Activated T-cell treated with anti-CD3 and anti-CD28 coated beads for 24 hours (primary cell): ENCODE measurements at places on chromosomes 12 and 14.

GRCh38 chr14:54724676-54725325, 157.9 kb downstream of the SAMD4A start:
- DNase-seq = no peak

DNA sequence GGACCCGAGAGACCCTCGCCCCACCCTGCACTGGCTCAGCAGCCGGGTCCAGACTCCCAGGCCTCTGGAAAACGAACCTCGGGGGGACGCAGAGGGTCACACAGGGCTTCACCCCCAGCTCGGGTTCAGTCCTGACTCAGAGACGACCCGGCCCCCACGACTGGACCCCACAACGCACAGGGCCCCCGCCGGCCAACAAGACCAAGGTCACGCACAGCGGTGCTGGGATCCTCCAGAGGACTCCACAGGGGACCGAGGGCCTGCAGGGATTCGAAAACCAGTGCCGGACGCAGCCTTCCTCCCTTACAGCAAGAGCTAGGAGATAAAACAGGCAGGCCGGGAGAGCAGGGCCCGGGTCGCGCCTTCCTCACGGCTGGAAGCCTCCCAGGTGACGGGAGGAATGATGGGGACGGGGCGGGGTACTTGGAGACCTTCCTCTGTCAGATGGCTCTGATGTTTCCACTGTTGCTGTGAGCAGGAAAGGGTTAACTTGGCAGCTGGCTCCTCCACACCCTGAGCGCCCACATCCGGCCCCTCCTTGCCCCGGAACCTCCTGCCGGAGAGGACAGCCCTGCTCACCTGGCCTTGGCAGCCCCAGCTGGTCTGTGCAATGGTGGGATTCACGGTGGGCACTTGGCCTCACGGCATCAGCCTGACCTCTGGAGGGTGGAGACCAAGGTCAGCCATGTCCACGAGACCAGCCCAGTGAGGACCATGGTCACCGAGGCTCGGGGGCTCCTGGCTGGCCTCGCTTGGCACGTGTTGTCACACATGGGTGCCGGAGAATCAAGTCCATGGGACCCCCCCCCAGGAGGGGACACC, 46.2 kb downstream of the GALNT9 start:
- no peak for DNase-seq

GRCh38 chr14:106203438-106203837, 677.1 kb downstream of the TMEM121 start:
- DNase-seq = no peak

DNA sequence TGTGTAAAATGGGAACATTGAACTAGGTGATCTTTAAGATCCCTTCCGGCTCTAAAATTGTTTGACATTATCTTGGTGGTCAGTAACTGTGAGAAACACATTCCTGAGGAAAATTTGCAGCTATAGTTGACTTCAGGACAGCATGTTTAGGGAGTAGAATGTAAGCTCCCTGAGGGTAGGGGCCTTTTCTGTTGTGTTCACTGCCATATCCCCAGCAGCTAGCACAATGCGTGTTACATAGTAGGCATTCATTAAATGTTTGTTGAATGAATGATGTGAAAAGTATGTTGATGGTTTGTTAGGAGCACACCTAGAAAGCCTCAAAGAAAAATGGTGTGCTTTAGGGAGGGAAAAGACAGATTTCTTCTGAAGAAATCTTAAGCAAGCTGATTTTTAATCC, 38.5 kb upstream of the KCNMB4 start:
- DNase-seq = no peak

DNA sequence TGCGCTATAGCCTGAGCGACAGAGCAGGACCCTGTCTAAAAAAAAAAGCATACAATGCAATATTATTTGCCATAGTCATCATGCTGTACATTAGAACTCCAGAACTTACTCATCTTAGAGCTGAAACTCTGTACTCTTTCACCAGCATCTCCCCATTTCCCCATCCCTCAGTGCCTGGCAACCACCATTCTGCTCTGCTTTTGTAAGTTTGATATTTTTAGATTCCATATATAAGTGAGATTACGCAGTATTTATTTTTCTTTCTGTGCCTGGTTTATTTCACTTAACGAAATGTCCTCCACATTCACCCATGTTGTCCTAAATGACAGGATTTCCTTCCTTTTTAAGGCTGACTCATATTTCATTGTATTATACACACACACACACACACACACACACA, 121.8 kb downstream of the BBS10 start:
- no peak for DNase-seq

- no peak for DNase-seq
Observed at GRCh38 chr12:106220536-106220935, 27.3 kb downstream of the CKAP4 start.

DNA sequence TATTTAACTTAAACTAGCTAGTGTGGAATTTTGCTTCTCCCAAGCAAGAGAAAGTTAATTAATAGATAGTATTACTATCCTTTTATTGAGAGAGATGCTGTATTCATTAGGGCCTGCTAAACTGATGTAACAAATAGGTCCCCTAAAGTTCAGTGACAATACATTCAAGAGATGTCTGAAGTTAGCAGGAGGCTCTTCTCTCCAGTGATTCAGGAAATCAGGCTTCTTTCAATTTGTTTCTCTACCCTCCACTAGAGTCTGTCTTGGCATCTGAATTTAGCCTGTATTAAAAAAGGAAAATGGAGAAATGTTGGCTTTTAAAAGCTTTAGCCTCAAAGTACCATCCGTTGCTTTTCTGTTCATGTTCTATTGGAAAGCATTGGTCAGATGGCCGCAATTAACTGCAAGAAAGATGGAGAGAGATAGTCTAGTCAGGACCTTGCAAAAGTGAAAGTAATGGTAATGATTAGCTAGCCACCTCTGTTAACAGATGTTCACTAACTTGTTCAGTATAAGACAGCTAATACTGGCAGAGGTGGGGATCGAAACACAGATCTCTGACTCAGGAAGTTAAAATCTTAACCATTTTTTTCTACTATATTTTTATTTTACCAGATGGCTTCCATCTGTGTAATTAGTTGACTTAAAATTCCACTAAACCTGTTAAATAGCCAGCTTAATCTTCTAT, 786.8 kb downstream of the TMTC2 start:
- DNase-seq = no peak
